ENCODE measurements at places on chromosomes 5 and 9. TPM values are rescaled to one million over a fixed set of nuclear protein-coding genes. Genes with fewer than 3 reads are reported as not detected.

The SHC3 gene
- total RNA-seq = 7.7 TPM

The PTGES gene
- 16.7 TPM for total RNA-seq

The NUTM2G gene
- not detected for total RNA-seq

The EDIL3 gene
- total RNA-seq = 9.2 TPM

The MRPL41 gene
- total RNA-seq = 41.3 TPM

The TAF11L5 gene
- total RNA-seq = not detected

The TMEM215 gene
- not detected for total RNA-seq

The ANKRD33B gene
- 7.8 TPM for total RNA-seq

The TMEM171 gene
- under 0.01 TPM for total RNA-seq

The FEM1C gene
- total RNA-seq = 20.3 TPM

The DAB2IP gene
- total RNA-seq = 16.5 TPM

The FAM153A gene
- not detected for total RNA-seq

The ZDHHC11 gene
- 2.5 TPM for total RNA-seq

The CCNB1 gene
- total RNA-seq = 8.2 TPM

The SECISBP2 gene
- total RNA-seq = 33.0 TPM

The SLC34A3 gene
- total RNA-seq = not detected

The ALDOB gene
- total RNA-seq = not detected

The SH2D3C gene
- total RNA-seq = not detected

The PIP5KL1 gene
- 2.5 TPM for total RNA-seq

The GMCL2 gene
- under 0.01 TPM for total RNA-seq

The HMCN2 gene
- under 0.01 TPM for total RNA-seq

The TTC23L gene
- 0.33 TPM for total RNA-seq

The PAEP gene
- total RNA-seq = not detected

The FGF10 gene
- 110 TPM for total RNA-seq

The ZNF454 gene
- total RNA-seq = 3.1 TPM

The RORB gene
- total RNA-seq = 2.1 TPM

The TMC1 gene
- total RNA-seq = not detected

The RNF180 gene
- 2.8 TPM for total RNA-seq

The NR5A1 gene
- total RNA-seq = not detected

The FAM219A gene
- 5.3 TPM for total RNA-seq
